ENCODE measurements at places on chromosomes 12 and 14. TPM values are rescaled to one million over a fixed set of nuclear protein-coding genes. Genes with fewer than 3 reads are reported as not detected.
A peak's percentile ranks its signal among the peaks of the same experiment; 100 is the strongest.

GRCh38 chr12:32854097-32854496, 42.5 kb downstream of the PKP2 start:
- DNase-seq: no peak

The SLC2A3 gene
- 8.7 TPM for total RNA-seq

- no peak for DNase-seq
Observed at GRCh38 chr12:24554612-24555295, 394.1 kb downstream of the BCAT1 start.

- DNase-seq: peak; percentile 19
Observed at GRCh38 chr14:95679998-95680735, 6.1 kb upstream of the TCL1B start.

DNA sequence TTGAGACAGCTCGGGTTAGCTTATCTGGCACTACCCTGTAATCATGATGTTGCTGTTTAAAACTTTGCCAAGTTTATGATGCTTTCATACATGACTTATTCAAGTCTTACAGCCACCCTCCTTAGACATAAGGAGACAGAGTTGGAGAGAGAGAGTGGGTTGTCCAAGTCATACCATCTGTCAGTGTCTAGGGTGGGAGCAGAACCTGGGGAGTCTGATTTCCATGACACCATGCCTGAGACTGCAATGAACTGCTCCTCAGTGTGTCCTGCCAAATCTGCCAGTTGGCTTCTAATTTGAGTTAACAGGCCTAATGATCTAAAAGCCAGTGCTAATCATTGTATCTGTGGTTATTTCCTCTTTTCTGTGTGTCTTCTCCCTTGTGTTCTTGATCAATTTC, 43.7 kb upstream of the PHC1 start:
- DNase-seq: no peak

DNA sequence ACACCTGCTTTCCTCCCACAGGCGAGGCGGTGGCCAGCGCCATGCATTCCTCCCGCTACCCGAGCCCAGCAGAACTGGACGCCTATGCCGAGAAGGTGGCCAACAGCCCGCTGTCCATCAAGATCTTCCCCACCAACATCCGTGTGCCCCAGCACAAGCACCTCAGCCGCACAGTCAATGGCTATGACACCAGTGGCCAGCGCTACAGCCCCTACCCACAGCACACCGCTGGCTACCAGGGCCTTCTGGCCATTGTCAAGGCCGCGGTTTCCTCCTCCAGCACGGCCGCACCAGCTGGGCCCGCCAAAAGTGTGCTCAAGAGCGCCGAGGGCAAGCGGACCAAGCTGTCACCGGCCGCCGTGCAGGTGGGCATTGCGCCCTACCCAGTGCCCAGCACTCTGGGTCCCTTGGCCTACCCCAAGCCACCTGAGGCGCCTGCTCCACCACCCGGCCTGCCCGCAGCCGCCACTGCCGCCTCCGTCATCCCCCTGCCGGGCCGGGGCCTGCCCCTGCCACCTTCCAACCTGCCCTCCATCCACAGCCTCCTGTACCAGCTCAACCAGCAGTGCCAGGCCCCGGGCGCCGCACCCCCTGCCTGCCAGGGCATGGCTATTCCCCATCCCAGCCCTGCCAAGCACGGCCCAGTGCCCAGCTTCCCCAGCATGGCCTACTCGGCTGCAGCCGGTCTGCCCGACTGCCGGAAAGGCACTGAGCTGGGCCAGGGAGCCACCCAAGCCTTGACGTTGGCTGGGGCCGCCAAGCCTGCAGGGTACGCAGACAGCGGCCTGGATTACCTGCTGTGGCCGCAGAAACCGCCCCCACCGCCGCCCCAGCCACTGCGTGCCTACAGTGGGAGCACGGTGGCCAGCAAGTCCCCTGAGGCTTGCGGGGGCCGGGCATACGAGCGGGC, 54.6 kb downstream of the FAM222A start:
- no peak for DNase-seq

DNA sequence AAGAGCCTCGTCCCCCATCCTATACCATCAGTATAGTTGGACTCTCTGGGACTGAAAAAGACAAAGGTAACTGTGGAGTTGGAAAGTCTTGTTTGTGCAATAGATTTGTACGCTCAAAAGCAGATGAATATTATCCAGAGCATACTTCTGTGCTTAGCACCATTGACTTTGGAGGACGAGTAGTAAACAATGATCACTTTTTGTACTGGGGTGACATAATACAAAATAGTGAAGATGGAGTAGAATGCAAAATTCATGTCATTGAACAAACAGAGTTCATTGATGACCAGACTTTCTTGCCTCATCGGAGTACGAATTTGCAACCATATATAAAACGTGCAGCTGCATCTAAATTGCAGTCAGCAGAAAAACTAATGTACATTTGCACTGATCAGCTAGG, 13.6 kb downstream of the ARHGAP5 start:
- DNase-seq: no peak

GRCh38 chr14:78951602-78952001, 781.4 kb downstream of the NRXN3 start:
- DNase-seq: no peak

The YEATS4 gene
- total RNA-seq: 17.0 TPM

DNA sequence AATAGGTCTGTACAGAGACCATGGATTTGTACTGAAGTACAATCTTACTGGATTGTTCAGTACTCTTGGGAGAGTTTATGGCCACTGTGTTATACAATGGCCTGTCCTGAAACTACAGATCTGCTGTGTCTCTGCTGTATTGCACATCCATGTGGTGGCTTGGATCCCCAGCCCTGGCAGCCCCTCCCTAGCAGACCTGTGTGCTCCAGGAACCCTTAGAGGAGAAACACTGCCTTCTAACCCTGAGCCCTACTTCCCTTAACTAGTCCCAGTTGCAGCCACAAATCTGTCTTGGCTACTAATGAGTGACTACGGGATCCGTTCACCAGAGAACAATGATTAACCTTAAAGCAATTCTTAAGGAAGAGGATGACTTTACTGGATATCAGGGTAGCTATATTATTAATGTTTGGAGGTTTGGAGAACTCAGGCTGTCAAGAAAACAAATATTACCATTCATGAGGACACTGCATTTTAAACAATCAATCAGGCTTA, 27.7 kb downstream of the RNF34 start:
- peak; percentile 70 for DNase-seq

DNA sequence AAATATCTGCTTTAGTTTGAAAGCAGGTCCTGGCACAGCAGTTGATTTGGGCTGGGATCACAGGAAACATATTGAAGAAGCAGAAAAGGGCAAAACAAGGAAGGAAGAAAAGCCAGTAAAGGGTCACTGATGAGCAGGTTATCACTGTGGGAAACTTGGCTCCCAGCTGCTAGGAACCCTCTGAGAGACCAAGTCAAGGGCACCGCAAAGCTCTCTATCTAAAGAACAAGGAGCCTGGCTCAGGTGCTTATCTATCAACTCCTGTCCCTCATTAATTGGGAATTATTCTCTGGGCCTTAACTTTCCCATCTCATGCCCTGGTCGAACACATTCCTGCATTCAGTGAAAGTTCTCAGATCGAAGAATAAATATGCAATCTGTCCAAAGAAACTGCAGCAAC, 450.9 kb upstream of the RPL10L start:
- DNase-seq: no peak

DNA sequence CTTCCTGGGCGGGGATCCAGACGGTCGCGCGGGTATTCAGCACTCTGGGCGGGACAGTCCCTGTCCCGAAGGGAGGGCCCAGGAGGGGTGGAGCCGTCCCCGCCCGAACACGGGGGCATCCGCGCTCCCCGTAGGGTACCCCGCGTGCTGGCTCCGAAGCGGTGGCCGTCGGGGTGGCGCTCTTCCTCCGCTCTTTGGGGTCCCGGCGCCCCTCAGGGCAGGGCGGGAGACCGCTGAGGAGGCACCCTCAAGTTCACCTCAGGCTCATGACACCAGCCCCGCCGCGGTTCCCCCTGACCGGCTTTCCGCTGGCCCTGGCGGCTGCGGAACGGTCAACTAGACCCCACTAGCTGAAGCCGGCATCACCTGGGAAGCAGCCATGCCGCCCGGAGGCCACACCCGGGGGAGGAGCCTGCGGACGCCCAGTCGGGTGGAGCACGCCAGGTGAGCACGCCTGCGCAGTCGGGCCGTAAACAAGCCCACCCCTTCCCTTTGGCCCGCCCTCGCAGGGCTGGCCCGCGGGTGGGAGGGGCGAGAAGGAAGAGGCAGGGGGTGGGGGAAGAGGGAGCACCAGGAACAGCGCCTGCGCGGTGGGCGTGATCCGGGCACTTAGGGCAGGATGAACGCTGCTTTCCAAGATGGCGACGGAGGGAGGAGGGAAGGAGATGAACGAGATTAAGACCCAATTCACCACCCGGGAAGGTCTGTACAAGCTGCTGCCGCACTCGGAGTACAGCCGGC, at the start of gene WDR20:
TSS of gene WDR20 (plus strand) at position 612 of the 741 bp plus-strand sequence. CDS start at position 639, 27 bp downstream.
- DNase-seq: peak; percentile 88

The TAC3 gene
- not detected for total RNA-seq

DNA sequence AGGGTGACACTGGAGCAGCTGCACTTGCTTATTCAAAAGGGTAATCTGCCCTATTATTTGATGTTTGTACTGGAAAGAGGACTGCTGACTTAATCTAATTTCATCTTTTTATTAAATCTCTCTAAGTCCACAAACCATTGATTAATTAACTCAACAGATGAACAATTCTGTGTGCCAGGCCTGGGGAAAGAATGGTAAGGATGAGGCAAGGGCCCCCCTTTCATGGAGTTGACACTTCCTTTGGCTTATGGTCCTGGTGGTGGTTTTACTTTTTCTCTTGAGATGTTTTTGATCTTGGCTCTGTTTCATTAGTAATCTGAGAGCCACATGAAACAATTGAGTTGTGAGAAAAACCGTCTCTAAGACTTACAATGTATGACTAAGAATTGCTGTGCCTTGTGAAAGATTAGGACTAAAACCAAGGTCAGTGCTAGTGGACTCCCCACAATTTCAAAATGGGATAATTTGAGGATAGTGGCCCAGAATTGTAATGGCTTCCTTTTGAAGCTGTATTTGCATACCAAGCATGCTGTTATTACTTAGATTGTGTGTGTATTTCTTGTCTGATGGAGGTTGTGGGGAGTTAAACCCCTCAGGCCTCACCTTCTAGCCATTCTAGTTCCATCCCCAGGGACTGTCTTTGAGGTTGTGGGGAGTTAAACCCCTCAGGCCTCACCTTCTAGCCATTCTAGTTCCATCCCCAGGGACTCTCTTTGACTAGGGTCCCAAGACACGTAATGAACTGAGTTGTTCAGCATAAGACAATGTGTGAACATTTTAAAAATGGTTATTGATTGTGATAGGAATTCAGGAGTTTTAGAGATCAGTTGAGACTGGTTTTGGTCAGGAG, 52.5 kb upstream of the EVL start:
- peak; percentile 78 for DNase-seq

The INSM2 gene
- total RNA-seq: 0.05 TPM

DNA sequence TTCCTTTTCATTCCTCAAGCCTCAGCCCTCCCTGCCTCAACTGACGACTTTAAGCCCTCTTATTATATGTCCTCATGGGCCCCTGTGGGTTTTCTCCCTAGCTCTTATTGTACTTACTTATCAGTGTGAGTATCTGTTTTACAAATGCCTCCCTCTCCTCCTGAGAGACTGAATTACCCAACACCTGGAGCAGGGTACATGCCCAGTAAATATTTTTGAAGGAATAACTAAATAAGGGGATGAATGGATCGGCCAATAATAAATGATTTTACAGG, 95.8 kb upstream of the SLC35F4 start:
- no peak for DNase-seq

- DNase-seq: peak; percentile 13
Observed at GRCh38 chr12:108967869-108968540, 52.9 kb downstream of the SVOP start.

The GPR135 gene
- total RNA-seq: 5.7 TPM

Measured in renal cortical epithelial cell (primary cell).